ENCODE measurements at places on chromosomes 1 and 21.

DNA sequence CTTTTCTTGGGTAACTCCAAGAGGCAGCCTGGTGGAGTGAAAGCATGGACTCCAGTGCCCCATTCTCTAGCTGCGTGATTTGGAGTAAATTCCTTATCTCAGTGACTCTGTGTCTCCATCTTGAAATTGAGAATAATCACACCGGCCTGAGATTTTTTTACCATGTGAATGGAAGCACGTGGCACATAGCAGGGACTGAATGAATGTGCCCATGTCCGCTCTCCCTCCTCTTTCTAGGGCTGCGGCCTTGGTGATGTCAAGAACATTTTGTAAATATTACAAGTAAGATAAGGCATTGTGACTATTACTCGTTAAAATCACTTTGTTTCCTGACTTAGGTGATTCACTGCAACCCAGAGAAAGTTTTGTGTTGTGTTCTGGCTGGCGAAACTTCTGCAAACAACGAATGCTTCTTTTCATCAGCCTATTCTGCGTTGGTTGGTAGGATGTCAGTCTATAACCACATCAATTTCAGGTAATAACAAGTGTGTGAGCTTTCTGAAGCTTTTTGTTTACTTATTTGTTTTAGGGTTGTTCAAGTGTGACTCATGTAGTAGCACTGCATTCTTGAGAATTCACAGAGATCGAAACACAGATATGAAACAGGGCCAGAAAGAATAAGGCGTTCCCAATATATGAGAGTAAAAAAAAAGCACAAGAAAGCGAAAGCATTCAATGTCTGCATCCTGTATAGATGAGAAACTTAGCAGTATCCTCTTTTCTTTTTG, 135.7 kb upstream of the SLC45A1 start:
- DNase-seq, result peak; percentile 67

GRCh38 chr1:5993556-5994491, 1.6 kb upstream of the NPHP4 start:
- DNase-seq, result peak; percentile 35

GRCh38 chr21:34770576-34770975, 101.8 kb downstream of the CLIC6 start:
- DNase-seq, result no peak

DNA sequence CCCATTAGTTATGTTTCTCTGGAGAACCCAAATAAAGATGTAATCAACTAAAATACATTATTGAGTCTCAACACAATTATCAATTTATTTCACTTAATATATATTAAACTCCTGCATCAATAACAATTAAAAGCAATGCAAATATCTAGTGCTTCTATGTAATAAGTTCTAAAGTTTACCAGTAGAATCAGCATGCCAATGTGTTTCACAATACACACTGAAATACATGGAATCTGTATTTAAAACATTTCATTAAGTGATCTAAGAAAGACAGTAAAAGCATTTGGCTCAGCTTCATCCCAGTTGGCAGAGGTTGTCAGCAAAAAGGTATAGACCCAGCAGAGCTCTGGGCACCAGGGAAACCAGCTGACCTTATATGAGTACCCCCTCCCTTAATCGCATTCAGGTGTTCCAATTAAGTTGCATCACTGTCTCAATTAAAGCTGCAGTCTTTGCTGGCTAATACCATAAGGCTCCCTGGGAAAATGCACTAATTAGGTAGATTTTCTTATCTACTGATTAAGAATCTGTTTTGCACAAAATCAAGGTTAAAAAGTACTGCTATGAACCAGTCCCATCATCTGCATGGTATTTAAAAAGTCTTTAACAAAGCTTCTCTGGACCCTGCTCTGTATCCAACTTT, 63.1 kb downstream of the NIBAN1 start:
- DNase-seq, result no peak

DNA sequence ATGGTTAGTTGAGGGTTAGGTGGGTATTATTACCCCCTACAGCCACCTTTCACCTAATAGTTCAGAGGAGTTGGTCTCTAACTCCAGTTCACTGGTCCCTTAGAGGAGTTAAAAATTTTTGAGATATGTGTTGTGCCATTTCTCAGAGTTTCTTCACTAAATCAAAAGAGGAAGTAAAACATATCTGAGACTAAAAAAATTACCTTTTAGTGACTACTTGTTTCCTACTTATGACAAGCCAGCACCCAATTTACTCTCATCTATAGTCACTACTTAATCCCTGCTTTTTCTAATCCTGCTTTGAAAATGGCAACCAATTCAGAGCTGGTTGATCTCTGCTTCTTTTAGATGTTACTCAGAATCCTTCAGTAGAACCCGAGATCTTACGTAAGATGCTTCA, 1316.8 kb upstream of the B3GALT2 start:
- no peak for DNase-seq

DNA sequence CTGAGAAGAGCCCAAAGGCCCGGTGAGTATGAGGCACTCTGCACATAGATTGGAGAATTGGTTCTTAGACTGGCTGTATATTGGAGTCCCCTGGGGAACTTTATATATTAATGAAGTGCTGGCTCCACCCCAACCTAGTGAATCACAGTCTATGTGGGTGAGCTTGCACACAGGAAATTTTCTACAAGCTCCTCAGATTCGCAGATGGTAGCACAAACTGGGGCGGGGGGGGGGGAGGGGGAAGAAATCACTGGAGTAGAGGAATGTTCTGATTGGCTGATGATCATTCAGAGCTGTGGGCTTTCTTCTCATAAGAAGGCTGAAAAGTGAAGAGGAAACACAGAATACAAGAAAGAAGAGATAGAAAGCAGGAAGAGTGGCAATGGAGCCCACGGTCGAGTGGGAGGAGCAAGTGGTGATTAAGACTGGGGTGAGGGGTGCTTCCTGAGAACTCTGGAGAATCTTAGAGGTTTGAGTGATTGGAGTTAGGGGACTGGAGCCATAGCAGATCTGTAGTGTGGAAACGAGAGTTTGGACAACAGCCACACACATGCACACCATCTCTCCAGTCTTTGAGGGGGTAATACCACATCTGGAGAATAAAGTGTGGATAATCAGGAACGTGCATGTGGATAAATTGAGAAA, 465.9 kb upstream of the DAB1 start:
- DNase-seq, result no peak

DNA sequence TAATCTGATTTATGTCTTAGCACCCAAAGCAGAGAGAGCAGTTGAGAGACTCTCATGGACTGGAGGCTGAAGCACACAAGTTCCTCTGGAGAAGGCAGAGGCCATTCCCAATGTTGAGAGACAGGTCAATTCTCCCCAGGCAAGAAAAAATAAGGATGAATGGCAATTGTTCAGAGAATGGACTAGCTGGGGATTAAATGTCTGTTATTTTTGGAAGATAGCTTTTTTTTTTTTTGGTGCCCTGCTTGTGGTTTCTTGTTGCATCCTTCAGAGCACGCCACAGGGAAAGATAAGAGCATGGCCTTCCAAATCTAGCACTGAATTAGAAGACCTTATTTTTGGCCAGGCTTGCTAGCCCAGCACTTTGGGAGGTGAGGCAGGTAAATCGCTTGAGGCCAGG, 65.6 kb upstream of the ERRFI1 start:
- DNase-seq, result no peak

DNA sequence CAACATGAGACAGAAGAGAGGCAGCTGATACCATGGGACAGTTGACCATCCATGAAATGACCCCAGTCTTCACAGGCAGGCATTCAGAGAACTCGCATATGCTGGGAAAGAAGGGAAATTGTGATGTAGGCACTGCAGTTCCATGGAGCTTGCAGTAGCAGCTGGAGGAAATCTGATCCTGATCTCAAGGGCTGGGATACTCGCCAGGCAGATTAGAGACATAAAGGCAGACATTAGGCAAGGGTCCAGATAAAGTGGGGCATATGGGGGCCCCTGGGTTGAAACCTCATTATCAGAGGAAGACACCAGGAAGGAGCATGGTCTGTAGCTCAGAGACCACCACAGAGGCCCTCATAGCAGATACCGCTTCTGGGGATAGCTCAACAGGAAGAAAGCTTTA, 48.7 kb upstream of the TNR start:
- DNase-seq, result no peak

GRCh38 chr1:119909890-119910596, 13.7 kb upstream of the ADAM30 start:
- DNase-seq, result no peak

DNA sequence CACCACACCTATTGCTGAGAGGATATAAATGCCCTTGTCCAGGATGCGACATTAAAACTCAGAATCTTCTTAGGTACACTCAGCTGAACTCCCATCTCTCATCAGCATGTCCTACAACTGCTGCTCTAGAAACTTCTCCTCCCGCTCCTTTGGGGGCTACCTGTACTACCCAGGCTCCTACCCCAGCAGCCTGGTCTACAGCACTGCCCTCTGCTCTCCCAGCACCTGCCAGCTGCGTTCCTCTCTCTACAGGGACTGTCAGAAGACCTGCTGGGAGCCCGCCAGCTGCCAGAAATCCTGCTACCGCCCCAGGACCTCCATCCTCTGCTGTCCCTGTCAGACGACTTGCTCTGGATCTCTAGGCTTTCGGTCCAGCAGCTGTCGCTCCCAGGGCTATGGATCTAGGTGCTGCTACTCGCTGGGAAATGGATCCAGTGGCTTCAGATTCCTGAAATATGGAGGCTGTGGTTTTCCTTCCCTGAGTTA, at the start of gene KRTAP13-4:
TSS of gene KRTAP13-4 (plus strand) at position 51 of the 486 bp plus-strand sequence. CDS start at position 107, 56 bp downstream.
- no peak for DNase-seq

- no peak for DNase-seq
Observed at GRCh38 chr21:45248301-45248892, 39.3 kb downstream of the POFUT2 start.

Data from CD4-positive, alpha-beta T cell treated with Interleukin-21 for 1 hour (primary cell).